ENCODE measurements at places on chromosomes 16 and 17. TPM values are rescaled to one million over a fixed set of nuclear protein-coding genes. Genes with fewer than 3 reads are reported as not detected.

Gene CHD9NB
- 3.4 TPM for total RNA-seq

DNA sequence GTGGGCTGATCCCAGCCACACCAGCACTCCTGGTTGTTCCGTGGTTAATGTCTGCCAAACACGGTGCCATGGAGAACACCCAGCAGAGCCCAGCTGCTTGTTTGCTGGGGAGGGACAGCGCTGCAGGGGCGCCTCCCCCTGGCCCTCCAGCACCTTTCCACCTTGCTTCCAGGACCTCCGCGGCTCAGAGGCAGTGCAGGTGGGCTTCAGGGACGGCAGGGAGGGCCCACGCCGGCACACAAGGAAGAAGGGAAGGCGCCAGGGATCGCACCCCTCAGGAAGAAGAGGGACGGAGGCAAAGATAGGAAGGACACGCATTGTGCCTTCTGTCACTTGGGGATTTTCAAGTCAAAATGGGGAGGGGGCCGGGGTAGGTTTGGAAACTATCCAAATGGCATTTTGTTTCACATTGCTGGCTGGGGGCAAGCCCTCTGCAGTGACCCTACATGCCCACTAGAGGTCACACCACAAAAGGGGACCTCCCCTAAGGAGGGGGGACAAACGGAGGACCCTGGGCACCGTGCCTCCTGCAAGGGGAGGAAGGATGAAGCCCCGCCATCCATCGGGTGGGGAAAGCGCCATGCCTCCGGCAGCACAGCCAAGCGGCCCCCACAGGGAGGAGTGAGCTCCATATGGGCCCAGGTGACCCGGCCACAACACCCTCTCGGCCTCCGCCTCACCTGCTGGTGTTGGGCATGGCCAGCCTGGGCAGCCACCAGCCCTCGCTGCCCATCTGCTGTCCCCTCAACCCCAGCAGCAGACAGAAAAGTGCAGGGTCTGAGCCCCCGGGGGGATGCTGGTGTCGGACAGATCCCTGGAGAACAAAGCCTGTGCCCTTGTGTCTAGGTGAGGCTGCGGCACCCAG is 7.5 kb upstream of the C16orf95 start:
- H3K4me3 ChIP-seq = no peak overlapping the region
- H3K36me3 ChIP-seq = peaks cover 4% of the 10 kb centered on the region
- no peaks in the 10 kb centered on the region for H3K27me3 ChIP-seq
- H3K4me1 ChIP-seq = peaks cover 4% of the 10 kb centered on the region

DNA sequence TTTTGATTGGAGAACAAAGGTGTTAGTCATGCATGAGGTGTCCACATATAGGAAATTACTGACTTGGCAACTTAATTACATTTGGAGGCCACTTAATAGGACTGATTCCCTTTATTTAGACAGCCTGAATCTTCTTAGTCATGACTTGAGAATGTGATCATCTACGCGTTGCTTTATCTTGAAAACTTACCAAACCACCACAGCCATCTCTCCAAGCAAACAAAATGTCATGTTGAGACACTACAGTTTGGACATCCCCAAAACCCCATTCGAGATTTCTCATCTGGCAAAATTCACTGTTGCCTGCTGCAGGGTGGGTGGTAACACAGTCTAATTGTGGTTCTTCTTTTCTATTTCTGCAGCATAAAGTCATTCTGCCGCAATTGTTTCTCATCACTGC is 176.5 kb upstream of the CDH5 start:
- H3K4me1 ChIP-seq = peaks cover 17% of the 10 kb centered on the region
- no peaks in the 10 kb centered on the region for H3K27me3 ChIP-seq
- H3K4me3 ChIP-seq = no peak overlapping the region
- no peaks in the 10 kb centered on the region for H3K36me3 ChIP-seq

DNA sequence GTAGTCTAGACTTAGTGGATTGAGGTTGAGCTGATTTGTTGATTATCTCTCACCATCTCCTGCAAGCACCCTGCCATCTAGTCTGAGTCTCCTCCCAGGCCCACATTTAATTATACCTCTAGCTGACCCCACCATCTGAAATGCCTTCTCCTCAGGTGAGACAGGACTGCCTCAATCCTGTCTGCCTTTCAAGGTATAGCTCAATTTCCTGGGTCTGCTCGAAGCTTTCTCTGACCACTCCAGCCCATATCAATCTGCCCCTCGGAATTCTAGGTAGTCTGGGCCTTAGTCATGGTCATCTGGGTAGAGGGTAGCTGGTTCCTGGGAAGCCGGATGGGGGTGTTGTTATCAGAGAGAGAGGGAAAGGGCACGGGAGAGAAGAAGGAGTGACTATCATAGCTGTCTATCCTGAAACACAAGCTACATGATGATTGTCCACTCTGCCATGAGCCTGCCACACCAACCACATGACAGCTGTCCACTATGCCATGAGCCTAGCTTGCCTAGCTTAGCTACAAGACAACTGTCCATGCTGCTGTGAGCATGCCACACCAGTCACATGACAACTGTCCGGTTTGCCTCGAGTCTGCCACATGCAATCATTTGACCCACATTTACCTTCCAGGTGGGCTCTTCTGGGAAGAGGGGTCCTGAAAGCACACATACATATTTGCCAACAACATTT is 34.4 kb downstream of the LYRM9 start:
- H3K27ac ChIP-seq = no peak overlapping the region
- no peak for DNase-seq
- no peaks in the 10 kb centered on the region for H3K4me1 ChIP-seq
- no peaks in the 10 kb centered on the region for H3K36me3 ChIP-seq
- no peak overlapping the region for H3K4me3 ChIP-seq

DNA sequence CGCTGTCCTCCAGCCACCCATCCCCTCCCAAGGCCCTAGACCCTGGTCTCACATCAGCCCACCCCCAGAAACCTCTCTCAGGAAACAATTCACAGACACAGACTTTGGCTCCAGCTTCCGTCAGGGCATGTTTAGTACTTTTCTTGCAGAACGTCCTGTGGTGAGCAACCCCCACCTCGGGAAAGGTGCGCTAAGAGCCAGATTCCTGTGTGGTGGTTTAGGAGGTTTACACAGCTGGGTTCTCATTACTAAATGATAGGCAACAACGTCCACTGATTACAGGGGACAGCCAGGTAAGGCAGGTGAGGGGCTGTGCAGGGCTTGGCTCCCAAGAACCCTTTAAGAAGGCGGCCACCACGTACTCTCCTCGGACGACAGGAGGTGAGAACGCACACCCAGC is 29.3 kb downstream of the KIFC3 start:
- H3K36me3 ChIP-seq = peaks cover 31% of the 10 kb centered on the region
- no peak overlapping the region for H3K27ac ChIP-seq
- H3K27me3 ChIP-seq = no peaks in the 10 kb centered on the region
- peaks cover 28% of the 10 kb centered on the region for H3K4me1 ChIP-seq

Gene RND2
- total RNA-seq = 0.91 TPM

Gene NTN3
- total RNA-seq = 1.4 TPM

Gene KIFC3
- 196 TPM for total RNA-seq

DNA sequence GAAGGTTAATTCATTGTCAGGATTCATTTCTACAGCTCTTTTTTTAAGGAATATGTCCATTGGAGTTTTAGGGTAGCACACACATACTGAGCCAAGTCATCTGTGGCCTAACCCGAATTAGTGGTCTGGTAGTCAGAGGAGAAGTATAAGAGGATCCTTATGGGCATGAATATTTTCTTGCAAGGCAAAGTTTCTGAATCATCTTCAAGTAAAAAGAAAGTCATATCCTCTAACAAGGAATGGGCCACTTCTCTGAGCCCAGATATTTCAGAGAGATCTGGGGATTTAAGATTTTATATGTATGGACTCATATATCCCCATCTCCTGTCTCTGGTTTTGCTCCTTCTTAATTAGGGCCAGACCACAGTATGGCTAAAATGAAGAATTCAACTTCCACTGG is 99.2 kb upstream of the CDH8 start:
- H3K4me3 ChIP-seq = no peak overlapping the region
- H3K36me3 ChIP-seq = no peaks in the 10 kb centered on the region
- H3K27me3 ChIP-seq = no peaks in the 10 kb centered on the region
- H3K27ac ChIP-seq = no peak overlapping the region
- H3K4me1 ChIP-seq = no peaks in the 10 kb centered on the region
- DNase-seq = no peak

Gene CHST4
- total RNA-seq = not detected

GRCh38 chr17:45001310-45001709 is 33.2 kb upstream of the C1QL1 start:
- DNase-seq = no peak
- peaks cover 11% of the 10 kb centered on the region for H3K4me1 ChIP-seq
- peaks cover 11% of the 10 kb centered on the region for H3K27me3 ChIP-seq
- no peak overlapping the region for H3K4me3 ChIP-seq
- no peak overlapping the region for H3K27ac ChIP-seq

DNA sequence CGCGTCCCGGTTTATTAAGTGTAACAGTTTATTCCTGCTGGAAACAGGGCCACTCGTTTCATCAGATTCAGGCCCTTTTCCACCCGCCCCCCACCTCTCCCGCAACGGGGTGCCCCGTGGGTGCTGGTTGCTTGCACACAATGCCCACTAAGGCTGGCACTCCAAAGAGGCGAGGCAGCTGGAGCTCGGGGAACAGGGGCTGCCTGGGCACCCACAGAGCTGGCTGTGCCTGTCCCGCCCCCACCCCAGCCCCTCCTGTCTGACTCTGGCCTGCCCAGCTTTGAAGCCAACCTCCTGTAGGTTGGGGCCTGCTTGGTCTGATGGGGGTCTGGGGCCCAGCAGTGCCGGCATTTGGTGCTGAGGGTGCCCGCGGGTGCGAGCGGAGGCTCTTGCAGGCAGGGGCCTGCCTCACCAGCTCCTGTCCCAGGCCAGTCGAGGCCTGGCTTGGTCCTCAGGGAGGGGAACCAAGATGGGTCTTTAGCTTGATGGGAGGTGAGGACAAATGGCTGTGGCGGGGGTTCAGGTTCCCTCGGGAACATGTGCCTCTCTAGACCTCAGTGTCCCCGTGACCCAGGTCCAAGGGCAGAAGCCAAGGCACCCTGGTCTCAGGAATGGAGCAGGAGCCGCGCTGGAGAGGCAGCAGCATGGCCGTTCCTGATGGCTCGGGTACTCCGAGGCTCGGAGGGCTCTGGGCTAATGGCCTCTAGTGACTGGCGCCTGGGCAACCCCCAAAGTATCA is 20.1 kb downstream of the MYBBP1A start:
- peaks cover 4% of the 10 kb centered on the region for H3K27me3 ChIP-seq
- no peak overlapping the region for H3K27ac ChIP-seq
- peaks cover 3% of the 10 kb centered on the region for H3K36me3 ChIP-seq
- H3K4me1 ChIP-seq = peaks cover 2% of the 10 kb centered on the region
- DNase-seq = no peak

Gene CALCOCO2
- 102 TPM for total RNA-seq

- no peak overlapping the region for H3K27ac ChIP-seq
- peaks cover 35% of the 10 kb centered on the region for H3K4me1 ChIP-seq
- H3K36me3 ChIP-seq = no peaks in the 10 kb centered on the region
Observed at GRCh38 chr17:82300707-82301270, 16.6 kb downstream of the CD7 start.

Gene RASL10B
- 16.2 TPM for total RNA-seq

Gene DPEP2
- not detected for total RNA-seq

Gene PRAC2
- total RNA-seq = not detected

DNA sequence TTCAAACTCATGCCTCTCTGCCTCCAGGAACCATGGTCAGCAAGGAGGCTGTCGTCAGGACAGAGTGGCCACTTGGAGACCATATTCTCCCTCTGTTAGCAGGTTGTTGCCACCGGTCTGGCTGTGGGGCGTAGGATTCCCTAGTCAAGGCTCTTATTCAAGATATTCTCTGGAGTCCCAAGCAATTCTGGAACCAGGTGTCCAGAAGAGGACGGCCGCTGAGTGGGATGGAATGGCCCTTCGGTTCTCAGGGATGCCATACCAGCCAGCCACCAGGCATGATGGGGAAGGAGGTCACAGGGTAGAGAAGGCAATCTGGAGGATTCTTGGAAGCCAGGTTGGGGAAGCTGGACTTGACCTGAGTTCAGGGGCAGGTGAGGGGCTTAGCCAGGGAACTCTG is 173.5 kb downstream of the GSG1L start:
- H3K4me3 ChIP-seq = no peak overlapping the region
- no peaks in the 10 kb centered on the region for H3K27me3 ChIP-seq
- H3K27ac ChIP-seq = no peak overlapping the region
- no peak for DNase-seq
- no peaks in the 10 kb centered on the region for H3K4me1 ChIP-seq

GRCh38 chr17:7363311-7363710 is 8.4 kb downstream of the TMEM95 start:
- no peak overlapping the region for H3K27ac ChIP-seq
- H3K4me1 ChIP-seq = no peaks in the 10 kb centered on the region
- H3K27me3 ChIP-seq = peaks cover 5% of the 10 kb centered on the region

Gene SAMD14
- total RNA-seq = 36.8 TPM

GRCh38 chr16:85579191-85579590 is 33.9 kb upstream of the GSE1 start:
- peaks cover 84% of the 10 kb centered on the region for H3K4me1 ChIP-seq
- peaks cover 5% of the 10 kb centered on the region for H3K36me3 ChIP-seq
- H3K27me3 ChIP-seq = no peaks in the 10 kb centered on the region
- H3K4me3 ChIP-seq = no peak overlapping the region

Data from osteocyte (in vitro differentiated cells).